ENCODE measurements at places on chromosomes 7 and 10.

DNA sequence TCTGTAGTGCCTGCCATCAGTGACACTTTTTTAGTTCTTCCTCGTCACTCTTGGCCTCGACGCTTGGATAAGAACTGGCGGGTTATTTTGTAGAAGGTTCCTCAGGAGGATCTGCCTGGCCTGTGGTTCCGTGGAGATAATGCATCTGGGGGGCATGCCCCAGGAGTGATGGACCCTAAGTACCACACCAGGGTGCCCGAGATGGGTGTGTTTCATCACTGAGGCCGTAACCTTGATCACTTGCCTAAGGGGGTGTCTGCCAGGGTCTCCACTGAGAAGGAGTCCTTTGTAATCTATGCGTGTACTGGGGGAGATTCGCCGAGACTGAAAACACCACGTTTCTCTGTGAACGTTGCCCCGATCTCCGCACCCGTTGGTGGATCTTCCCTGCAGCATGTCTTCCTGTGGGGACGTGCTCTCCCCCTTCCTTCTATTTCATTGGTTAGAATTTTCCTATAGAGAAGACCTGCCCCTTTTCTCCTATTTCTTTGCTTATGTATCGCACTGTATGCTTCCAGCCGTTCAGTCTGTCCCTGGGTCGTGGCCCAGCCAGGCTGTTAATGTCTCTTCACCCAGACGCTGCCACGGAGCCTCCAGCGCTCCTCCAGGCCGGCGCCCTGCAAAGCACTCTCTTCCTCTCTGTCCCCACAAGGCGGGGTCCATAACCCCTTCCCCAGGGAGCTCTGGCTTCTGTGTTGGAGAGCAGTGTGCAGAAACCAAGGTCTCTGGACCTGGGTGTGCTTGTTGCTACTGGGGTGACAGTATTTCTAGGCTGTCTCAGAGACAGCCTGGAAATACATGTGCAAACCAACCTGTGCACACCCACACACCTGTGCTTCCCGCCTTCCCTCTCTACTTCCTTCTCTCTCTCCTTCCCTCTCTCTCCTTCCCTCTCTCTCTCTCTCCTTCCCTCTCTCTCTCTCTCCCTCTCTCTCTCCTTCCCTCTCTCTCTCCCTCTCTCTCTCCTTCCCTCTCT is 14.4 kb upstream of the DPYSL4 start:
- DNase-seq: no peak

DNA sequence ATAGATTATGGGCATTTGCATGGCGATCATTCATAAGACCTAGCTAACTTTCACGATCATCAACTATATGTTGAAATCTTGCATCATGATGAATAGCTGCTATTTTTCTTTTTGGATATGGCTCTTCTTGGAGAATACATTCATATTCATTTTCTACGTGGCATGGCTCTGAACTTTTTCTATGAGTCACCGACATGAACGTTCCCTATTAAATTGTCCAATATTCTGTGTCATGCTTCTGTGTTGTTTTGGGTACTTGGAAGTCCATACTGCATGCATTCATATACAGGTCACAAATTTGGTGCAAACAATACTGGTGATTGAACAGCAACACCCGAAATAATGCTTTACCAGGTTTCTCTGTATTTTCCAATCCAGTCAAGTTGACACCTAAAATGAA is 37.9 kb upstream of the ANKRD1 start:
- no peak for DNase-seq

GRCh38 chr10:131446171-131446570 is 134.7 kb upstream of the TCERG1L start:
- DNase-seq: no peak

DNA sequence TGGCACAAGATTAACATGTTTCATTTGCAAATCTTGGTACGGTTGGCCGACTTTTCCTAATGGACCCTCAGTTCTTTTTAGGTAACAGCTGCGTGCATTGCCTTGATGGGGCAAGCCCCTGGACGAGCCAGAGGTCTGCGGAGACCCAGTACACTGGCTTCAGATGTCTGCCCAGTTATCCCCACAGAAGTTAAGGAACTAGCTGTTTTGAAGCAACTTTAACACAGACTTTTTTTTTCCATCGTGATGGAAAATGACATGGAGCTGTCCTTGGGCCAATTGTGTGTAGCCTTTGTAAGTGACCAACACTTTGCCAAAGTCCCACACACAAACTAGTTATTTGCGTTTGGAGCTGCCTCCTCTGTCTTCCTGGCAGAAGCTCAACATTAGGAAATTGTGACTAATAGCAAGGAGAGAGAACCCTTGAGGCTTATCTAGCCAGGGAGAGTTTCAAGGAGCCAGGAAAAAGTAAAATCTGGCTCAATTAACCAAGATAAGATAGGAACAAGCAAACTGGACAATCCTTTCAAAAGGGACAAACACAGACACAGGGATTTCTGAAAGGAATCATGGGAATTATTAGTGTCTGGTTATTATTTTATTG is 99.6 kb upstream of the BMPER start:
- DNase-seq: peak; percentile 36

DNA sequence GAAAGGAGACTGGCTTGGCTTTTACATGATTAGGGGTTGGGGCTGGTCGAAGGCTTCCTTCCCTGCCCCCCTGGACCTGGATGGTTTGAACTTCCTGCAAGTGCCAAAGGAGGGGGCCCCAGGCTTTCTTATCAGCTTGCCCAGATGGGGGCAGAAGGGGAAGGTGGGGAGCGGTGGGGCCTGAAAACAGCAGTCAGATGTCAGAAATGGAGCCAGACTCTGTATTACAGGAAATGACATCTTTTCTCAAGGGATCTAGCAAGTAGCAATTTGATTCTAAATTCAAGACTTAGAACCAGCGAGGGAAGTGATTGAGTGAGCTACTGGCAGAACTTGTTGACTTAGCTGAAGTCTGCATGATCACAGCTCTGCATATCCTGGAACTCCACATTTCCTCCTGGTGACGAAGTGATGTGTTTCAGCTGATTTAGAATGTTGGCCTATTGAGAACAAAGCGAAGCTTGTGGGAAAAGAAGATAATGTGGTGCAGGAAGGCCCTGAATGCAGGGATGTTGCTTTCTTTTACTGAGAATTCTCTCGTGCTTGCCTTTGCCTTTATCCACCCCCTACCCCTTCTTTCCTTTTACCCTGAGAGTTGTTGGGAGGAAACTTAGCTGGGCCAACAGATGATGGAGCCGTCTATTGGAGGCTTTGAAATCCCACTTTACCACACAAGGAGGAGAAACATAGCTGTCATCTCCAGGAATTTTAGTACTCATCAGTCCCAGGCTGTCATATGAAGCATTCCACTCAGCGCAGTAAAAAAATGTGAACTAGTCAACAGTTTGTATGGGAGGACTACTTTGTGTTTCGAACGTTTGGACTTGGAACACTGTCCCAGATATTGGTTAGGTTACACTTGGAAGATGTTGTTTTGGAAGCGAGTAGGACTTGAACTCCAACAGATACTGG is 43.2 kb downstream of the CCNY start:
- DNase-seq: no peak

DNA sequence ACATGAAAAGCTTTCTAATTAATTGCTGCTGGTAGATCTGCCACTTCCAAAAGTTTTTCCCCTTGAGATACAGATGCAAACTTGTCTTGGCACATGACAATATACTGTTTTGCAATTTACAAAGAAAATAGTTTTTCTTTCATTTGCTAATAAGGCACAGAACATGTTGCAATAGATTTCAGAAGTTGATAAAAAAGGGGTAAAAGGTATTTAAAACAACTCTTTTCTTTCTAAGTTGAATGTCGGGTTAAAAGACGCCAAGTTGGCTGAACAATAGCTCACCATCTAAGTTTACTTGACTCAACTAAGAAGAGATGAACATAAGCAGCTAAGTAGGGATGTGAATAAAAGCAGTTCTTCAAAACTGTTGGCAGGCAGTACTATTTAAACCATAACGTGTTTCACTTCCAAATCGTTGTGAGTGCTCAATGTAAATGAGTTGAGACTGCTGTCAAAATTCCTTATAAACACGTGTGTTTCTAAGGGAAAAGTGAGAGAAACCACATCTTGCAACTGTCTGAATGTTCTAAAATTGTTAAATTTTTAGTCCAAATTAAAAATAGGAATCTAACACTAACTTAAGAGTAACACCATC is 14.5 kb upstream of the THSD7A start:
- no peak for DNase-seq

DNA sequence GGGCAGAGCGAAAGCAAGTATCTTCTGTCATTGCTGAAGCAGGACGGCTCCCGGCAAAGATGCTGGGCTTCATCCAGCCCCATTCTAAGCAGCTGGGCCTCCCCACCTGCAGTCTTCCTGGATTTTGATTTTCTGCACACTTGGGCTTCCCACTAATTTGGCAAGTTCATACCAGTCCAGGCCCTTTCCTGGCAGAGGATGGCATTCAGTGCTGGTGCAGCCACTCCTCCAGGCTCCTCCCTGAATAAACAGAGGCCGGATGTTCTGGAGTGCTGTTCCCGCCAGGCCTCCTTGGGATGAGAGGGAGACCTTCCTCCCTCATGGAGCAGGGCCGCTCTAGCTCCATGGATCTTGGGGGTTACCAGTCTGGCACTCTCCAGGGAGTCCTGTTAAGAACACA is 3.4 kb downstream of the BAG3 start:
- no peak for DNase-seq

GRCh38 chr7:155454183-155455112 is 3.5 kb upstream of the EN2 start:
- no peak for DNase-seq

DNA sequence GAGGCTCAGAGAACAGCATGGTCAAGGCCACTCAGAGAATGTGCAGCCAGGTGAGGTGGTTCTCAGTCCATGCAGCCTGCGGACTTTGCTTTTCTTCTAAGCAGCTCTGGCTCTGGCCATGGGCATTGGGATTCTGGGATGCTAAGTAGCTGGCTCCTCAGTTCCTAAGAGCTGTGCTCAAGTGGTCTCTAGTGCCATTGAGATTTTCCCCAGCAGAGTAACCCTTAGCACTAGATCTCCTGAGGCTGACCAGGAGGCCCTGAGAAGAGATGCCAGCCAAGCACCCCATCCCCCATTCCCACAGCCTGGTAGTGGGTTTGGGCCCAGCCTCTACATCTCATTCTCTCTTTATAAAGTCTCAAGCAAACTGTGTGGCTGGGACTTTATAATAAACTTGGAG is 77.1 kb downstream of the KCNMA1 start:
- no peak for DNase-seq

GRCh38 chr10:27819781-27820531 is 74.3 kb upstream of the MKX start:
- no peak for DNase-seq

DNA sequence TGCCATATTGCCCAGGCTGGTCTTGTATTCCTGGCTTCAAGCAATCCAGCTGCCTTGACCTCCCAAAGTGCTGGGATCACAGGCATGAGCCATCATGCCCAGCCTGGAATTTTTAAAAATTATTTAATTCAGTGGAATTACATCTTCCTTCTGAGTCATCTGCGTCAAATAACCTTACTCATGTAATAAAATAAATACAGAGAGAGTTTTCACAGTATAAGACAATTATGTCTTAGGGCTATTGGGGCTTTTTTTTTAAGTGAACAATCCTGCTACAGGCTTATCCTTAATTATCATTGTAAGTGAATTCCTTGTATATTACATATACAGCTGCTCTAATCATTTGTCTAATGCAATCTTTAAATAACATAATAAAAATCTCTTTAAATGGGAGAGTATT is 108.3 kb downstream of the MAPK8 start:
- DNase-seq: no peak

All from uterus (tissue), 4 donors.